ENCODE measurements at places on chromosomes 11 and 22.

DNA sequence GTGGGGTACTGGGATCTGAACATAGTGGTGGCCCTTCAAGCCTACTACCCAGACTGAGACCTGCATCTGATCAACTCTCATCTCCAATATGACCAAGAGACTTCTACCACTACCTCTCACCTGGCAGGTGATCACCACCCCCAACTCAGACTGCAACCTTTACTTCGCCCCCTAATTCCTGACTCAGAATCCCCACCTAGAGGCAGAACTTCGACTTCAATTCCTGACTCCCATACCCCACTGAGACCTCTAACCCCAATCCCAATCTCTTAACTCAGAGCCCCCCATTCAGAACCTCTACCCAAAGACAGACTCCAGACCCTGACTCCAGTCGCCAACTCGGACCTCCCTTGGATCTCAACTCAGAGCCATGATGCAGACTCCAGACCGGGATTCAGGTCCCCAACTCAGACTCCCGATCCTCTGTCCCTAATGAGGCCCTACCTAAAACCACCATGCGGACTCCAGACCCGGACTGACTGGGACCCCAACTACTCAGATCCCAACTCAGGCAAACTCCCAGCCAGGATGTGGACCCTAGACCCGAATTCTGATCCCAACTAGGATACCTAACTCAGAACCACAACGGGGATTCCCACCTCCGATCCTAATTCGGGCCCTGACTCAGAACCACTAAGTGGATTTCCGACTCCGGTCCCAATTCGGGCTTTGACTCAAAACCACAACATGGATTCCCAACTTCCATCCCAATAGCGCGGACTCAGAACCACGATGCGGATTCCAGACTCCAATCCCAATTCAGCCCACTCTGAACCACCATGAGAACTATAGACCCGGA lies 1.2 kb downstream of the KCNQ1OT1 start:
- peak overlapping the region; percentile 71 for H3K4me3 ChIP-seq
- H3K36me3 ChIP-seq, result no peaks in the 10 kb centered on the region
- H3K4me1 ChIP-seq, result peaks cover 7% of the 10 kb centered on the region

DNA sequence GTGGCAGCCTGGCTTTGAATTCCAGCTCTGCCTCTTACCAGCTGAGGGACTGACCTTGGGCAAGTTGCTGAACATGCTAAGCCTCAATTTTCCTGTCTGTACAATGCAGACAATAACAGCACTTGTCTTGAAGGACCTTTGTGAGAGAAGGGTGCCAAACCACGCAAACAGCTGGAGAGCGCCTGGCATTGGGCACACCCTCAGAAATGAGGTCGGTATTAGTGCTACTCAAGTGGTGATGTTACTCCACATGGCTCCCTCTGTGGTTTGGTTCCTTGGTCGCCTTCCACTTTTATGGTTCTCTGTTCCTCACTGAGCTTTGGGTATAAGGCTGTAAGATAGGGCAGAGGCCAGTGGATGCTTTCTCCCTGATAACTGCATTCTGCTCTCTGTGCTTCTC lies 8.2 kb downstream of the UBASH3B start:
- H3K4me1 ChIP-seq, result peaks cover 30% of the 10 kb centered on the region
- H3K27me3 ChIP-seq, result no peaks in the 10 kb centered on the region
- no peak overlapping the region for H3K4me3 ChIP-seq
- no peak for DNase-seq

DNA sequence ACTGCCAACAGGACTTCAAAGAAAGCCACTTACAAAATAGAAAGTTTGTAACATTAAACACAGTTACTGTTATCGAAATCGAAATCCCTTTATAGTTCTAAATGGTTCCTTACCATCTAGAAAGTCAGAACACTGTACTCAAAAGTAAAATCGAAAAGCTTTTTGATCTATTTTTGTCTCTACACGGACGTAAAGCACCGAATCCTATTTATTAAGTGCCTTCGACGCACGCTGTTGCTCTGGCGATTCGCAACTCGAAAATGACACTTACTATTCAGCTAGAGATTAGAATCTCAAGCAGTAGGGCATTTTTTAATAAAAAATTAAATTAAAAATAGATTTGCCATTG lies 78.3 kb downstream of the LARGE1 start:
- H3K4me3 ChIP-seq, result no peak overlapping the region
- no peaks in the 10 kb centered on the region for H3K4me1 ChIP-seq
- no peaks in the 10 kb centered on the region for H3K27me3 ChIP-seq
- H3K36me3 ChIP-seq, result no peaks in the 10 kb centered on the region
- no peak for DNase-seq

- no peak overlapping the region for H3K27ac ChIP-seq
- H3K4me1 ChIP-seq, result peaks cover 10% of the 10 kb centered on the region
- no peak for DNase-seq
- no peak overlapping the region for H3K4me3 ChIP-seq
- H3K36me3 ChIP-seq, result no peaks in the 10 kb centered on the region
Measured at GRCh38 chr11:350723-351255, 18.5 kb upstream of the B4GALNT4 start.

Data from astrocyte (in vitro differentiated cells and primary cell).